ENCODE measurements at places on chromosomes 12 and 14.

GRCh38 chr14:22994762-22995275 is 12.5 kb upstream of the AJUBA start:
- DNase-seq, result peak; percentile 45

GRCh38 chr14:82422230-82422629 is 888.6 kb upstream of the SEL1L start:
- DNase-seq, result no peak

DNA sequence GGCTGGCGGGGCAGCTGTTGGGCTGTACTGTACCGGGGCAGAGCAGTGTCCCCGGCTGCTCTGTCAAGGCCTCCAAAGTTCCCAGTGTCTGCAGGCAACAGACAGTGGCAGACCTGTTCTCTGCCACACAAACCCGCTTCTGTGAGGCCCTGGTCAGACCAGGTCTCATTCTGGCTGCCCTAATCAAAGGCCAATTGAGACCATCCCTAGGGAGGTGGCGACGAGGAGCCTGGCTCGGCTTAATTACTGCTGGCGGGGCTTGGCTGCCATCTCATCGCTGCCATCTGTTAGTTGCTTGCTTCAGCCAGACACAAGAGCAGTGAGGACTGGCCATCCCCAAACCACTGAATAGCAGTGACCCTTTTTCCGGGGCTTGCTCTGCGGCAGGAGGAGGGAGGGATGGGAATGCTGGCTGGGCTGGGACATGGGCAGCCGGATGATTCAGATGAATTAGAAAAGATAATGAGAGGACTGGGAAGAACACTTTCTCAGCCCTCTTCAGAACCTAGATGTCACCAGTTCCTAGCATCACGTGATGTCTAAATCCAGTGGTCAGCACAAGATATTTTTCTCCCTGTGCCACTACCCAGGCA is 24.5 kb downstream of the ERG28 start:
- peak; percentile 73 for DNase-seq

- DNase-seq, result peak; percentile 93
Measured at GRCh38 chr14:68680541-68681051, 112.3 kb downstream of the ZFP36L1 start.

DNA sequence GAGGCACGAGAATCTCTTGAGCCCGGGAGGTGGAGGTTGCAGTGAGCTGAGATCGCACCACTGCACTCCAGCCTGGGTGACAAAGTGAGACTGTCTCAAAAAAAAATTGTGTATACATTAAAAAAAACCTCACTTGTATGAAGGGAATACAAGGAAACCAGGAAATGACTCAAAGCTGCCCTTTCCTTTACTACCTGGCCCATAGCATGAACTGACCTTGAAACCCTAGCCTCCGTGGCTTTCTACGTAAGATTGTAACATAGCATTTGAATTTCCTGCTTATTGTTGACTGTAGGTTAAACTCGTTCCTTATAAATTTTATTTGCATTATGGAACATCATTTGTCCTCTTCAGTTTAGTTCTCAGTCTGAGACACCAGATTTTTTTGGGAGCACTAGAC is 9.1 kb upstream of the DDX47 start:
- DNase-seq, result no peak

GRCh38 chr14:77059276-77059915 is 30.9 kb upstream of the IRF2BPL start:
- peak; percentile 68 for DNase-seq

DNA sequence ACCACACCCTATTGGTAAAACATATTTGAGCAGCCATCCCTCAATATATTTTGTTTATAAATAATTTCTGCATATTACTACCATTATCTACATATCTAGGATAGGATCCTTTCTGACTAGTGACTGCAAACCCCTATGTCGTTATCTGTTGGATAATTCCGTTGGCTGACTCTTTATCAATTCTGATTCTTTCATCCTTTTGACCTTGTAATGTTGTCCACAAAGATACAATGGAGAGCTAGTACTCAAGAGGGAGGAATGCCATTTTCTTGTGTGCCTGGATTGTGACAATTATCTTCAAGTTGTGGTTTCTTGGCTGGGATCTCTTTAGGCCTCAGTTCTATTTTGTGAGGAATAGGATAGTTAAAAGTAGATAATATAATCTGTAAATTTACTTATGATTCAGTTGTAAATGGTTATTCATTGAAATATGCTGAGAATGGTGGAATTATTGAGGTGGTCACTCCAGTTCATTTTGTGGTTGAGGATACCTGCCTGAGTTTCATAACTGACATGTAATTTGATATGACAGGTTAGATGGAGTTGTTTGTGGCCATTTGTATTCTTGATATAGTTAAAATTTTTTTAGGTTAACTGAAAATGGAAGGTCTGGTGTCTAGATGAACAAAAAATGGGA is 10.1 kb downstream of the CHST11 start:
- DNase-seq, result no peak

GRCh38 chr12:10160617-10161385 is 11.1 kb downstream of the OLR1 start:
- DNase-seq, result no peak

- no peak for DNase-seq
Measured at GRCh38 chr14:30214014-30214413, 286.4 kb upstream of the PRKD1 start.

DNA sequence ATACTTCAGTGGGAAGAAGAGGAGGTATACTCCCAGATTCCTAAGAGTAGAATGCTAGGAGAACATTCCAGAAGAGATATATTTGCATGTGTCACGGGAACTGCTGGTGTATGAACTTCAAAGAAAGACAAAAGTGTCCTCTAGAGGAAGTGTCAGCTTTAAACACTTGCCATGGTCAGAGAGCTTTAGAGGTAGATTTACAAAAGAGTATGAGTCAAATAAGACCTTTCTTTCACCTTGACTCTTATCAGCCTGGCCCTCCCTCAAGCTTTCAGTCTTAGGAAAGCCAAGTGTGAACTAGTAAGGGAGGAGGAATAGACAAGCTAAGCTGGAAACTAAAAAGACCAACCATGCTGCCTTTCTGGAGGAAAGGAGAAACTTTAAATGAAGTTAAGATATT is 34.7 kb downstream of the COX8C start:
- no peak for DNase-seq

- no peak for DNase-seq
Measured at GRCh38 chr12:71162832-71163763, 5.3 kb upstream of the TSPAN8 start.

- no peak for DNase-seq
Measured at GRCh38 chr12:109185441-109185840, 69.1 kb downstream of the ACACB start.

All from fibroblast of gingiva (primary cell).